Amniotic stem cell (primary cell): ENCODE measurements at places on chromosomes 7 and 10.

GRCh38 chr10:22713853-22714478, 412 bp downstream of the PIP4K2A start:
- no peak for DNase-seq

DNA sequence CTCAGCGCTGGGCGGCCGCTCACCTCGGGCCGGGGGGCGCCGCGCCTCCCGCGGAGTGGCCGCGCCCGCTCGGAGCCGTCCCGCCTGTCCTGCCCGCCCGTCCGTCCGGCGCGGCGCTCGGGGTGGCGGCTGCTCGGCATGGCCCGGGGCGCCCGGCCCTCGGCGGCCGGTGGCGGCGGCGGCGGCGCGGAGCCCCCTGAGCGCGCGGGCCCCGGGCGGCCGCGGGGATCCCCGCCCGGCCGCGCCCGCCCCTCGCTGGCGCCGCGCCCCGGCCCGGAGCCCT, 338 bp downstream of the SDK1 start:
- no peak for DNase-seq

DNA sequence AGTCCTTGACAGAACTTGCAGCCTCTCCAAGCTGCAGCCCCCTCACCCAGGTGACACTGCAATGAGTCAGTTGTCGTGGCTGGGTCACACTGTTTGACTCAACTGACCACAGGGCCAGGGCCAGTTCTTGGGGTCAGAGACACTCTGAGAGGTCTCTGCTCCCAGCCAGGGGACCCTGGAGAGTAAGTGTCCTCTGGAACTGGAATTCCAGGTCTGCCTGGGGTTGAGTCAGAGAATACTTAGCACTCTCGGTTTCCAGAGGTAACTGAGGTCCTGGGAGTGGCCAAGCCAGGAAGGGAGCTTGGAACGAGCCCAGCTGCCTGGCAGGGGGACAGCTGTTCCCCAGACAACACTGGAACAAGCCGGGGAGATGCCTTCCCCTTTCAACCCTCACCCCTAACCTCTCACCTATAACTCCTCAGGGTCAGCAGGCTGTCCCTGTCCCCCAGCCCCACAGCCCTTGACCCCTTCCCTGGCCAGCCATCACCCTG, 2.2 kb upstream of the MYL10 start:
- DNase-seq, result no peak

GRCh38 chr10:43594944-43595589, 11.2 kb upstream of the ZNF485 start:
- DNase-seq, result no peak

DNA sequence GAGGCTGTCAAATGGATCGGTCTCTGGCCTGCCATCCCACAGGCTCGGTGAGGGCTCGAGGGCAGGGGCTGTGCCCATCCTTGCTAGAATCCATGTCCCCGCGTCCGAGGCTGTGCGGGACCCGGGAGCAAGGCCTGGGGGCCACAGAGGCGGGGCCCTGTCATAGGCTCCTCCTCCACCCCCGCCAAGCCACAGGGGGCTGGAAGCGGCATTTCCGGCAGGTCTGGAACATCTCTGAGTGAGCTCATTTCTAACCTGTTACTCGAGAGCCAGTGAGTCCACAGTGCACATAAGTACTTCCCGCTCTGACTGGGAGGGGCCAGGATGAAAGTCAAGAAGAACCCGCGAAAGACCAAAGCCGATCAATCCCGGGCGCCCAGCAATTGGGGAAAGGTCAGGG, 57.6 kb downstream of the NKX6-2 start:
- no peak for DNase-seq

- no peak for DNase-seq
These were observed 129.9 kb upstream of the CDCA7L start for GRCh38 chr7:22075561-22075960.

- DNase-seq, result no peak
These were observed 1.7 kb downstream of the DPY19L1 start for GRCh38 chr7:35035511-35035961.

DNA sequence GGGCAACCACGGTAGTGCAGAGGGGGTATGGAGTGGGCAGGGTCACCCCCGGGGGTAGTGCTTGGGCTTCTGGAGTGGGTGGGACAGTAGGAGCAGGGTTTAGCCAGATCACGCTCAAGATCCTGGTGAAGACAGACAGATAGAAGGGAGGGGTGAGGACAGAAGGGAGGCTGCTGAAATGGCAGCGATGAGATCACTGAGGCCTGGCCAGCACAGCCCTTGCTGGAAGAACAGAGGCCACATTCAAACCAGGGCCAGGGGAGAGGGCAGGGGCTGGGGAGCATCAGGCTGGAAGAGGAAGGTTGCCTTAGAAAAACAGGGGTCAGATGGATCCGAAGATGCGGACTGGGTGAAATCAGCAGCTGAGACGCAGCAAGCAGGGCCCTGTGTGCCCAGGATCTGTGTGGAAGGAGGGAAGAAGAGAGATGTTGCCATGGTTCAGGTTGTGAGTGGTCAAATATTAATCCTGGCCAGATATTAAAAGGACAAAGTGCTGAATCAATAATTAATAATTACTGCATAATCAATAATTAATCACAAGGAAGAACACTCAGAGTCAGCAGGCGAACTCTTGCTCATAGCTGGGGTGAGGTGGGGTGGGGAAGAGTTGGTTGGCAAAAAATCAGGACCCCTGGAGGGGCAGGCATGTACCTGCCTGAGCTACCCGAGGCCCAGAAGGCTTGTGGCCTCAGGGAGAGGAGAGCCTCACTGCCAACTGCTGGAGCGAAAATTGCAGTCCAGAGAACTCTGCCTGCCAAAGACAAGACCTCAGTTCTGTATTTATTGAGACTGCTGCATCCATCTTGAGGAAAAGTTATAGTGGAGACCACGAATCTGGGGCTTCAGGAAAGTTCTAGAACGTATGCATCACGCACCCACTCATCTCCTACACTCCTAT, 105.7 kb downstream of the GRB10 start:
- no peak for DNase-seq

DNA sequence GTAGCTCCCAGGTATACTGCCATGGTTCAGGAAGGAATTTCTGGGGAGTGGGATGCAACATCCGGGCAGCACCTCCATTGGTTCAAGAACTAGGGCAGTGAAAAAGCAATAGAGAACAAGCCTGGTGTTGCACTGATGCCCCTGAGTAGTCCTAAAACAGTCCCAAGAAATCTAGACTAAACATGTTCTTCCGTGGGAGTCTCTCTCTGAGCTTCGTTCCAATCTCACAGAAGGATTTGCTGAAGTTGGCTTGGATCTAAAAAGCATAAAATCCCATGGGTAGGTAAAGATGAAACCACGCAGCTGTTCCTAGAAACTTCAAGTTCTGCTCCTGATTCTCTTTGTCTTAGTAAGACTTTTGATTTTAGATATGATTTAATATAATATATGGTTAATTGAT, 154.5 kb downstream of the PLXDC2 start:
- DNase-seq, result no peak
